NCI-H774 (cell line): ENCODE measurements at places on chromosomes 5 and 9.

DNA sequence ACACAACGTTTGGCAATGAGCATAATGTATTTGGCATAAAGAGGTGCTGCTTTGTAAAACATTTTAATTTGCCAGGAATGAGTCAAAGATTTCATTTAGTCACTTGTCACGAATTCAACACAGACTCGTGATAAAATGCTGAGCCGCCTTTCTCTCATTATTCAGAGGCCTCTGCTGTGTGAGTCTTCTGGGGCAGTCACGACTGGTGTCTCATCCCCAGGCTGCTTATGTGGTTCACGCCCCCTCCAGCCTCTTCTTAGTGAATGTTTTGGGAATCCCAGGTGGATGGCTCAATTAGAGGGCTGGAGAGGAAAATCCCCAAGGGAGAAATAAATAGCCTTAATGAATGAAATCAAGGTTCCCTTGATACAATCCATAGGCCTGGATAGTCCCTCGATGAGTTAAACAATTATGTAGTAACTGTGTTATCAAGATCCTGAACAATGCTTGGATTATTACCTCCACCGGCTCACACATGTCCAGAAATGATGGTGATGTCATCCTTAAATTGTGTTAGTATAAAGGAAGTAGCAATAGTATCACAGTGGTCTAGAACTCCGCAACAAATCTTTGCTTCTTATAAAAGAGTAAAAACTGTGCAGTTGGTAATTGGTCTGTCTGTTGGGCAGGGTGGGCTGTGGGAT lies 192.1 kb upstream of the ADAMTS16 start:
- no peak for DNase-seq

DNA sequence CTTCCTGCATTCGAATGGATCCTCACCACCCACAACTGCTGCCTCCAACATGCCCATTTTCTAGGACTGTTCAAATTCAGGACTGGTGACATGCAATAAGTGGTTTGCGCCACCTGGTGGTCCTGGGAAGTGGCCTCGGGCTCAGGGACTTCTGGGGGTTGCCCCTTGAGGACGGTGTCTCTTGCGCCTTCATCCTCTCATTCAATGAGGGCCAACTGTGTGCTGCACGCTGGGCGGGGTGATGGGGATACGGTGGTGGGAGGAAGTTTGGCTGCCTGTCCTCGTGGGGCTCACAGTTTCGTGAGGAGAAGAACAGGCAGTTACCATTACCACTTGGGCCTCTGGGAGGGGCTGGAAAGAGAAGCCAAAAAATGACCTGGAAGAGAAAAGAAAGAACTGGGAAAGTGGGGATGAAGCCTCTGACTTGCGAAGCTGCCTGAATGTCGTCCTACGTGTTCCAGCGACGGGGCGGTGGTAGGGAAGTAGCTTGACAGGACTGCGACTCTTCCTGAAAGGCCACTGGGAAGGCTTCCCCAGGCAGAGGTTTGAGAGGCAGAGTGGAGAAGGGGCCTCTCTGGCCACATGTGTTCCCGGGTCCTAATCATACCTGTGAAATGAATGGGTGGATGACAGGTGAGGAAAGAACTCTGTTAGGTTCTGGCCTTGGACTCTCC lies 49.0 kb downstream of the PSD2 start:
- no peak for DNase-seq

- no peak for DNase-seq
Measured at GRCh38 chr5:116395226-116395625, 179.4 kb downstream of the SEMA6A start.

- no peak for DNase-seq
Measured at GRCh38 chr9:110847671-110848070, 179.1 kb downstream of the MUSK start.

- DNase-seq: no peak
Measured at GRCh38 chr5:6861036-6861435, 147.8 kb downstream of the TENT4A start.

GRCh38 chr5:68421485-68422220 lies 206.1 kb downstream of the PIK3R1 start:
- DNase-seq: no peak

DNA sequence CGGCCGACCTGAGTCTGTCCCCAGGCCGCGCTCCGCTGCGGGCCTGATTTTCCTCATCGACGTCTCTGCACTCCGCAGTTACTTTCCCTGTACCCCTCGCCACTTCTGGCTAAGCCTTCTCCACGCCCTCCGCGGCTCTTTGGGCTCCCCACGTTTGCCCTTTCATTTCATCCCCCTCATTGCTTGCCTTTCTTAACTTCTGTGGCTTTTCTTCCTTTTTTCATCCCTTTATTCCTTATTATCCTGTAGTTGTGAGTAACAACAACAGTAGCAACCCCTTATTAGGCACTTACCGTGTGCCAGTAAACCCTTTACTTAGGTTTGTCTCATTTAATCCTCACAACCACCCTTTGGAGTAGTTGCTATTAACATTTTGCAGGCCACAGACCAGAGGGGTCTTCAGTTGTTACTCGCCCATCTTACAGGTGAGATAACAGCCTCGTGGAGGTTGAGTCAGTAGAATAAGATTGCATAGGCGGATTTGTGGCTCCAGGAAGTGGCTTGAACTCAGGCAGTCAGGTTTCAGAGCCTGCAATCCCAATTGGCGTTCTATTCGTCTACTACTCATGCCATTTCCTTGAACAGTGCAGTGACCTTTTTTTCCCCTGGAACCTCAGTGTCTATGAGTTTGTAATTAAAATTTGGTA lies 724 bp downstream of the TCERG1 start:
- DNase-seq: no peak

DNA sequence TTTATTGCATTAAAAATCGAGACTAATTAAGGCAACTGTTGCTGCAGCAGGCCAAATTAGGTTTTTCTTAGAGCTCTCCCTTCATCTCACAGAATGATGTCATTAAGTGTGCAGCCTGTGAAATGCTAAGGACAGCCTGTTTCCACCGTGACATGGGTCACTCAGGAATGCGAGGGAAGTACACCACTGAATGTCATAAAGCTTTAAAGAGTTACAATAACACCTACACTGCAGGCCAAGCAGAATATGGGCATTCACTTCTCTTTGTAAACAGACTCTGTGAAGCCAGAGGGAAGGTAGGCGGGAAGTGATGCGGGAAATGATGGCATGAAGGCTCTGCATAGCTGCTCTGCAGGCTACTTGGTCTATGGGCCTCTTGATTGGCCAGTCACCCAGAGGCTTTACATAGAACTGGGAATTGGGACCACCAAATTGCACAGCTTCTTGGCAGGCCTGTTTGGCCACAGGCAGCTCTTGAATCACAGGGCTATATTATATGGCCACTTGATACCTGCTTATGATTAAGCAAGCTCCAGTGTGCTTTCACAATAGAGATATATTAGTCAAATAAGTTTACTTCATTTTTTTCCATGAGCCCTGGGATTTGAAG lies 28.4 kb upstream of the AOPEP start:
- DNase-seq: no peak

DNA sequence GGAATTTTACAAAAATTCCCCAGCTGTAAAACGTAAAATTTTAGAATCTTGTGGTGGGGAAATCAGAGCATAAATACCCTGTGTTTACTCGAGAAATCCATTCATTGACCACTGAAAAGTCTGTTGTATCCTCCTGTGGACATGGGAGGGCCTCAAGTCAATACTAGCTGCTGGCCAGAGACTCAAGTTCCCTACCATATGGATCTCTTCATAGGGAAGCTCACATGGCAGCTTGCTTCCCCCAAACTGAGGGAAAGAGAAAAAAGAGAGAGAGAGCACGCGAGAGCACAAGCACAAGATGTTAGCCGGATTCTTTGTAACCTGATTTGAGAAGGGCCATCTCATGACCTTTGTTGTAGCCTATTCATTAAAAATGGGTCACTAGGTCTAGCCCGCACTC lies 591.9 kb downstream of the LRRC70 start:
- DNase-seq: no peak

GRCh38 chr9:15421532-15421931 lies 1.1 kb upstream of the SNAPC3 start:
- DNase-seq: peak; percentile 7

GRCh38 chr5:1536322-1536845 lies 12.6 kb upstream of the LPCAT1 start:
- no peak for DNase-seq

- no peak for DNase-seq
Measured at GRCh38 chr5:35095366-35095765, 47.6 kb upstream of the AGXT2 start.

- no peak for DNase-seq
Measured at GRCh38 chr5:88695931-88696330, 187.1 kb downstream of the MEF2C start.

GRCh38 chr5:69000216-69000919 lies 93.4 kb upstream of the SLC30A5 start:
- no peak for DNase-seq

DNA sequence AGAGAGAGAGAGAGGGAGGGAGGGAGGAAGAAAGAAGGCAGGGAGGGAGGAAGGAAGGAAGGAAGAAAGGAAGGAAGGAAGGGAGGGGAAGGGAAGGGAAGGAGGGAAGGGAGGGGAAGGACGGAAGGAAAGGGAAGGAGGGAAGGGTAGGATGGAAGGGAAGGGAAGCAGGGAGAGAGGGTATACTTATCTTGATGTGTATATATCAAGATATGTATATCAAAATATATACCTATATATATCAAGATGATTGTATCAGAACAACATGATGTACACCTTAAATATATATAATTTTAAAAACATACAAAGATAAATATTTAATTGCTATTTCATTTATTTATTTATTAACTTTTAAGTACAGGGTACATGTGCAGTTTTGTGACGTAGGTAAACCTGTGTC lies 96.8 kb upstream of the ADAMTS16 start:
- no peak for DNase-seq

- no peak for DNase-seq
Measured at GRCh38 chr9:101398930-101399642, 435 bp downstream of the ZNF189 start.

DNA sequence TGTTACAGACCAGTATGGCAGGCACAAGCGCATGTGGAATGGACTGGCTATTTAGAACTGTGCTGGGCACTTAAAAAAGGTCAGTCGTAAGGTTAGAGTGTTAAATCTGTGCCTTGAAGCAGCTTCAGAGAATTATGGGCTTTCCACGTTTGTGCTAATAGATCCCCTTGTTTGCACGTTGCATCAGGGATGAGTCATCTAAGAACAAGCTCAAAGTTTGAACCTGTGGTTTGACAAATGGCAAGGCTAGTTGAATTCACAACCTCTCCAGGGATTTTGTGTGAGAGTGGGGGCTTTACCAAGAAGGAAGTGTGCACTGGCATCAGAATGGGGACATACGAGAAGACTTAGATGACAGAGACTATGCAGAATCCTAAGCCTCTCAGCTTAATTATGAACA lies 249.6 kb downstream of the IRX1 start:
- no peak for DNase-seq

DNA sequence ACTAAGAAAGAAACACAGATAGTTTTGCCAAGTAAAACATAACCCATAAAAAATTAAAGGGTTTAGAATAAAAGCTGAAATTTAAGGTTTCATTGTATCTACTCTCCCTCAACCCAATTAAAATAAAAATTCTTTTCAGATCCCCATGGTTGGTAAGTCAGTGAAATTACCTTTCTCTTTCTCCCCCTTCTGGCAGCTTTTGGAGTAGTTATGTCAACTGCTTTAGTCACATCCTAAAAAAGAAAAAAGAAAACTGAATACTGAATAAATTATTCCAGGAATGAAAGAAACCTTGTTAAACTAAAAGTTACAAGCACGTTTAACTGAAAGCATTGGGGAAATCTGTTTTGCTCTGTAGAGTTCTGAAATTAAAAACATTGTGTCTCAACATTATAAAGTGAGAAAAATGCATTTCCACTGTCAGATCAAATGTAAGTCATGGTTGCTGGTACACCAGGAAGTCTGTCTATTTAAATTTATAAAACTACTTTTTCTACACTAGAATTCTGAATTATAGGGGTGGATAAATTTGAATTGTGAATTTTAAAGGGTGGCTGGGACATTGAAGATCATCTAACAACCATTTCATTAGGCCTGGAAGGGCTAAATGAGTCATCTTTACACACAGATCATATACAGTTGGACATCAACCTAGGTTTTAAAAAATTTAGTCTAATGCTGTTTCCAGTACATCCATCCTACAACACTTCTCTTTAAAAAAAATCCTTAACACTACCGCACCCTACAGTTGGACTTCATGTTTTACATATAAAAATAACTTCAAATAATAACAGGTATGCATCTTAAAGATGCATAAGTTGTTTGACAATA lies 24.7 kb downstream of the PSIP1 start:
- DNase-seq: no peak

DNA sequence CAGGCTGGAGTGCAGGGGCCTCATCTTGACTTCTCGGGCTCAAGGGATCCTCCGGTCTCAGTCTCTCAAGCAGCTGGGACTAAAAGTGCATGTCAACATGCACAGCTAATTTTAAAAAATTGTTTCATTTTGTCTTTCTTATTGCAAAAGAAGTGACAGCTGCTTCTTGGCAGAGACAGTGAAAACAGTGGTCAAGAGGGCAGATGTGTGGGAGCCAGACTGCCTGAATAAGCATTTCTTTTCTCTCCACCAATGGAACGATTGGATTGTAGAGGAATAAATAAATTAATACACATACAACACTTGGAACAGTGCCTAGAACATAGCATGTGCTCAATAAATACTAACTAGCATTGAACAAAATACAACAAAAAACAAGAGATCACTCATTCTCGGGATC lies 27.4 kb upstream of the KIF4B start:
- DNase-seq: no peak

DNA sequence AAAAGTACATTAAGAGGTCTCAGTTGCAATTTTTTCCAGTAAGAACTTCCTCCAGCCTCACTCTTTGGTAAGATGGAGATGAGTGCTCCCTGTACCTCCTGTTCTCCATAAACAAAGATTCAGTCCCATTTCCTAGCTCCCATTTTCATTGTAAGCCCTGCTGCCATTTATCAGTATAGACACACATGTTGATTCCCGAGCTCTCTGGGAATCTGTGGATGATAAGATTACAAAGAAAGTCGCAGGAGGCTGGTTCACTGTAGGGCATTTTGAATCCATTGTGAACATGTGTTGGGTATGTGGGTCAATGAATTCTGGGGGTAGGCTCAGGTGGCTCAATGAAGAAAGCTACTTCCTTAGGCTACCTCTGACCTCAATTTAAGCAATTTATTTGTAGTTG lies 36.7 kb downstream of the RGMB start:
- DNase-seq: no peak

- no peak for DNase-seq
Measured at GRCh38 chr5:406041-406440, 36.9 kb upstream of the EXOC3 start.

- peak; percentile 9 for DNase-seq
Measured at GRCh38 chr5:91641730-91642350, 258.7 kb upstream of the ARRDC3 start.

GRCh38 chr5:149954798-149955197 lies 5.8 kb upstream of the SLC26A2 start:
- no peak for DNase-seq

GRCh38 chr5:148880696-148881095 lies 54.3 kb downstream of the ADRB2 start:
- DNase-seq: no peak

DNA sequence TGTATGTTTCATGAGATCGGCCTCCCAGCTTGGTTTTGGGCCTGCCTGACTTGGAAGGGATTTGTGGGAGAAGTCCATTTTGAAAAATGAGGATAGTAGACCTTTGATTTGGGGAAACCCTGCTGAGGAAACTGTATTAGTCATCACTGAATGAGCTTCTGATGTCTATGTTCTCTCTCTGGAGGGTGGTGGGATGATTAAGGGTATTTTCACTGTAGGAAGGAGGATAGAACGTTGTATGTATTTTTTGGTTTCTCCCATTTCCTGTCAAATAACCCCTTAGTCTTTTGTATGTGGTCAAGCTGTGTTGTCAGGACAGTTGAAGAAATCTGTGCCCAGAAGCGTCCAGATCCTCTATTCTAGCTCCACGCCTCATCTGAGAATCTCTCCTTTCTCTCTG lies 151.9 kb downstream of the INSYN2B start:
- DNase-seq: no peak
